Activated T-helper 2 cell treated with anti-CD3 and anti-CD28 coated beads, Interferon-gamma antibody, Interleukin-2, Interleukin-4, amounts not matched to agents 10 μg/mL and 5 μg/mL and 100 μg/mL, durations not matched to agents 14 hours and 24 hours and 36 hours (primary cell): ENCODE measurements at places on chromosomes 7 and 10. TPM values are rescaled to one million over a fixed set of nuclear protein-coding genes. Genes with fewer than 3 reads are reported as not detected.

PLA2G12B gene
- total RNA-seq = not detected in 2 replicates

MLLT10 gene
- 45.4 and 47.4 TPM in 2 replicates for total RNA-seq

FAM24B gene
- 15.6 and 16.0 TPM in 2 replicates for total RNA-seq

DNA sequence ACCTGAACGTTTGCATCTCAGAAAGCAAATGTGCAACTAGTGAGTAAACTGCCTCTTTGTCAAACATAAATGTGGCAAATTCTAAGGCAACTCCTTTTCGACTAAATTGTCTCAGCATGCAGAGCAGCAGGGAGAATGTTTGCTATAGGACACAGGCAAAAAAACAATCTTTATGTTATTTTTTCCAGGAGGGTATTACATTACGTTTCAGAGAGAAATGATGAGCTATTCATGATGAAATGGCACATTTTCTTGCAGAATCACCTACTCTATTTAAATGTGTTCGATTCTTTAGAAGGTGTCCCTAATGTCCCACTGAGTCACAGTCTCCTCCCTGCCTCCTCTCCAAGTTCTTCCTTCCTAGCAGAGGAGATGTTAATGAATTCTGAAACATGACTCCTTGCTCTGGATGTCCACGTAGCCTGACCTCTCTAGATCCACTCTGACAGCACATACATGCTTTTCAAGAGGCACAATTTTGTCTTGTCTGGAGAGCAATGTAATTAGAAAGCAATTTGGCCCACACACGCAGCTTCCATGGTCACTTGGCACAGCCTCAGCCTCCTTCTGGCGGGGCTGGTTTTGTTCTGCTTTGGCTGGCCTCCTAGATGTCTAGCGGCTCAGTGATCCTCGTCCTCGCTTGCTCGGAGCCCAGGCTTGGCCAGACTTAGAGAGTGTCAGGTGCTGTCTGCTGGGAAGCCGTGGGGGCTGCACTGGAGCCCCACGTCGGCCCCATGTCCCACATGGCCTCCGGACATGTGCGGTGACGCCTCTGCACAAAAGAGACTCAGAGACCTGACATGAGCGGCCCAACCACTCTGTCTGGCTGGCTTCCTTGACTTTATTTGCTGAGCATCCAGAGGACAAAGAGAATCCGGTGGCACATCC lies 125.7 kb upstream of the ZNF438 start:
- H3K36me3 ChIP-seq = peaks cover 6% of the 10 kb centered on the region
- no peak overlapping the region for H3K27ac ChIP-seq
- no peak for DNase-seq
- peaks cover 5% of the 10 kb centered on the region for H3K27me3 ChIP-seq

- no peak overlapping the region for H3K27ac ChIP-seq
- H3K4me1 ChIP-seq = peaks cover 23% of the 10 kb centered on the region
- H3K27me3 ChIP-seq = peaks cover 11% of the 10 kb centered on the region
- no peak for DNase-seq
These were observed 12.2 kb downstream of the LZTS2 start for GRCh38 chr10:101011517-101012423.

- H3K4me3 ChIP-seq = no peak overlapping the region
- H3K27ac ChIP-seq = no peak overlapping the region
- H3K27me3 ChIP-seq = no peaks in the 10 kb centered on the region
- H3K36me3 ChIP-seq = no peaks in the 10 kb centered on the region
These were observed 82.7 kb upstream of the KMT2E start for GRCh38 chr7:104931181-104931781.

IDI2 gene
- not detected in 2 replicates for total RNA-seq

GRCh38 chr7:110647266-110647665 lies 443.7 kb upstream of the LRRN3 start:
- no peak overlapping the region for H3K27ac ChIP-seq
- no peak overlapping the region for H3K4me3 ChIP-seq
- H3K27me3 ChIP-seq = peaks cover 9% of the 10 kb centered on the region
- H3K36me3 ChIP-seq = no peaks in the 10 kb centered on the region
- H3K4me1 ChIP-seq = no peaks in the 10 kb centered on the region

CYP3A7 gene
- total RNA-seq = not detected in 2 replicates

GRCh38 chr10:72466018-72466417 lies 111.3 kb upstream of the DNAJB12 start:
- H3K36me3 ChIP-seq = peaks cover 13% of the 10 kb centered on the region
- DNase-seq = no peak
- H3K27ac ChIP-seq = no peak overlapping the region
- H3K4me3 ChIP-seq = no peak overlapping the region
- H3K4me1 ChIP-seq = peaks cover 5% of the 10 kb centered on the region

ANKRD7 gene
- not detected in 2 replicates for total RNA-seq

- DNase-seq = no peak
- H3K4me3 ChIP-seq = peak overlapping the region; percentile 70
- no peaks in the 10 kb centered on the region for H3K36me3 ChIP-seq
- peaks cover 7% of the 10 kb centered on the region for H3K4me1 ChIP-seq
- H3K27me3 ChIP-seq = peaks cover 39% of the 10 kb centered on the region
- H3K27ac ChIP-seq = no peak overlapping the region
These were observed 94.8 kb upstream of the CDK13 start for GRCh38 chr7:39855325-39855674.

DNA sequence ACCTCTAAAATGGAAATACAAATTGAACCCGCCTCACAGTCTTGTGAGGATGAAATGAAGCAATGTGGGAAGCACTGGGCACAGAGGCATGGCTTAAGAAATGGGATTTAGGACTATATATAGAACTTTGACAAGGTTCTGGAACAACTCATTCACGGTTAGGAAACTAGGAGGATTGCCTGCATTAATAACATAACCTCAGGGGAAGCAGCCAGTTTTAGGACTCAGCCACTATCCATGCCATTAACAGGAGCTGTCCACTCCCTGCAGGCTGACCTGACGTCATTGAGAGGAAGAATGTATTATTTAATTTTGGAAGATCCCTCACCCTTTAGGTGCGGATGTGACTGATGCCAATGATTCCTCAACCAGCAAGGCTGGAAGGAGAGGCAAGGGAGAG lies 34.8 kb downstream of the ITGB8 start:
- H3K27me3 ChIP-seq = no peaks in the 10 kb centered on the region
- H3K4me3 ChIP-seq = no peak overlapping the region
- no peak for DNase-seq
- H3K36me3 ChIP-seq = no peaks in the 10 kb centered on the region
- no peak overlapping the region for H3K27ac ChIP-seq
- no peaks in the 10 kb centered on the region for H3K4me1 ChIP-seq
